H9 (cell line): ENCODE measurements at places on chromosomes 5 and 9.

DNA sequence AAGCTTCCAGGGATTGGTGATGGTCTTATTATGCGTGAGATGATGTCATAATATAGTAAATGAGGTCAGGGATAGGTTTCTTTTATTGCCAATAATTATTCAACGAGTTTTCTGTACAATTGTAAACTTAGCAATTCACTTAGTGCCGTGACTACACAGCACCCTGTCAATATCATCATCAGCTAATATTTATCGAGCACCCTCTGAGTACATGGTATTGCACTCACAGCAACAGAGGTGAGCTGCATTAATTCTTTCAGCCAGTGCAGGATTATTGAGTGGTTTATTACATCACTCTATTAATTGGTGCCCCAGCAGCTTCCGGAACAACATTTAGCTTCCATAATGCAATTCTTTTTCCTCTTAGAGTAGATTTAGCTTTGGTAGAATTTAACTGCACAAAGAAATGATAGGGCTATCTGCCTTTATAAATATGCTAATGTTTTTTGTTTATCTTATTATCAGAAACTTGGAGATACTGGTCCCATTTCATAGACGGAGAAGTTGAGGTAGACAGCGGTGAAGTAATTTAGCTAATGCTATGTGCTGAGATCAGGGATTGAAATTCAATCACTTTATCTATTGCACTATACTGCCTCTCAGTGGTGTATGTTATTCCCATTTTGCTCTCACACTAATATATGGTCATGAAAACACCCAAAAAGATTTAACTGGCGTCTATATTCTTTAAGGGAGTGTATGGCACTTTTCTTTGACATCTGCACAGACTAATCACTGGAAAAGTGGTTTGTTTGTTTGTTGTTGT is 726.1 kb upstream of the WWC1 start:
- no peaks in the 10 kb centered on the region for H3K27me3 ChIP-seq
- H3K27ac ChIP-seq = no peak overlapping the region
- H3K4me3 ChIP-seq = no peak overlapping the region

- no peak overlapping the region for H3K4me3 ChIP-seq
- H3K27ac ChIP-seq = no peak overlapping the region
- H3K27me3 ChIP-seq = no peaks in the 10 kb centered on the region
- H3K4me1 ChIP-seq = no peaks in the 10 kb centered on the region
- H3K36me3 ChIP-seq = peaks cover 41% of the 10 kb centered on the region
These were observed 96.5 kb downstream of the SMIM23 start for GRCh38 chr5:171882118-171882517.

DNA sequence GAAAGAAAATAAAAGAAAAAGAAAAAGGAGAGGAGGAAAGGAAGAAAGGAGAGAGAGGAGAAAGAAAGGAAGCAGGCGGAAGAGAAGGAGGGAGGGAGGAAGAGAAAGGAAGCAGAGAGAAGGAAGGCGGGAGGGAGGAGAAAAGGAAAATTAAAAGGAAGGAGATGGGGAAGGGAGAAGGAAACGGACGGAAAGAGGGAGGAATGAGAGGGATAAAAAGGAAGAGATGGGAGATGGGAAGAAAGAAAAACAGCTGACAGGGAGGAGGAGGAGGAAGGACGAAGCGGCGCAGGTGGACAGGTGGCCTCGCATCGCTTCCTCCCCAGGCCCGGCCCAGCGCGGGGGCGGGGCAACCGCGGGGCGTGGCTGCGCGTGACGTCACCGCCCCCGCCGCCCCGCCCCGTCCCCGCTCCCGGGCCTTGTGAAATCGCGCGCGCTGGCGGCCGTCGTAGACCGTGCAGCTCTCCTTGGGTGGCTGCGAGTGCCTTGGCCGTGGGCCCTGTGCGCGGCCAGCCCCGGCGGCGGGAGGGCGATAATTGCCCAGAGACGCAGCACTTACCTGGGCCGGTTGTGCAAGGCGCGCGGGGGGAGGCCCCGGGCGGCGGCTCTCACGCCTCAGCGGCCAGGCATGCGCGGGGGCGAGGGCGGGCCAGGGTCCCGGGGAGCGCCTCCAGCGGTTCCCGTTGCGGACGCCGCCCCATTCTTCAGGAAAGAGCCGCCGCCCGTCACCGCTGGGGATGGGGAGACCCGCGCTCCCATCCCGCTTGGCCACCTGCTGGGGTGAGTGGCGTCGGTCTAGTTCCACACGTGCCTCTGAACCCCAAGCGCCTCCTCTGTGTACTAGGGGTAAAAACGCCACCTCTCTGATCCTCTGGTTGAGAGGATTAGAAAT is 49.6 kb upstream of the FOXE1 start:
- no peaks in the 10 kb centered on the region for H3K36me3 ChIP-seq
- peak; percentile 79 for DNase-seq
- no peaks in the 10 kb centered on the region; the same call in 1 of the 2 replicates for H3K27me3 ChIP-seq
- H3K4me3 ChIP-seq = peak overlapping the region; percentile 76
- H3K4me1 ChIP-seq = peaks cover 2% of the 10 kb centered on the region; the same call in 1 of the 2 replicates
- H3K27ac ChIP-seq = no peak overlapping the region

DNA sequence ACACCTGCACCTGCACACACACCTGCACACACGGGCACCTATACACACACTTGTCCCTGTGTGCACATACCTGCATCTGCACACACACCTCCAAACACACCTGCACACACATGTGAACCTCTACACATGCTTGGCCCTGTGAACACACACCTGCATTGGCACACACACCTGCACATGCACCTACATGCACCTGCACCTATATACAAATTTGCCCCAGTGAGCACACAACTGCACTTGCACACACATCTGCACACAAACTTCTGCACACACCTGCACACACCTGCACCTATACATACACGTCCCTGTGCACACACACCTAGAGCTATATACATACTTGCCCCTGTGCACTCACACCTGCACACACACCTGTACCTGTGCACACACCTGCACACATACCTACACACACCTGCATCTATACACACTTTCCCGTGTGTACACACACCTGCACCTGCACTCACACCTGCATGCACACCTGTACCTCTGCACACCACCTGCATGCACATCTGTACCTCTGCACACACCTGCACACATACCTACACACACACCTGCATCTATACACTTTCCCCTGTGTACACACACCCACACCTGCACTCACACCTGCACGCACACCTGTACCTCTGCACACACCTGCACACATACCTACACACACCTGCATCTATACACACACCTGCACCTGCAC is 21.5 kb upstream of the LPCAT1 start:
- H3K27me3 ChIP-seq = no peaks in the 10 kb centered on the region
- DNase-seq = no peak
- no peaks in the 10 kb centered on the region for H3K36me3 ChIP-seq
- no peak overlapping the region for H3K27ac ChIP-seq
- no peaks in the 10 kb centered on the region for H3K4me1 ChIP-seq

GRCh38 chr5:93746406-93747056 is 5.1 kb upstream of the POU5F2 start:
- no peaks in the 10 kb centered on the region for H3K4me1 ChIP-seq
- no peaks in the 10 kb centered on the region for H3K36me3 ChIP-seq
- DNase-seq = no peak
- no peaks in the 10 kb centered on the region for H3K27me3 ChIP-seq

GRCh38 chr5:166719991-166720390 is 1571.5 kb upstream of the WWC1 start:
- H3K4me1 ChIP-seq = no peaks in the 10 kb centered on the region
- H3K27ac ChIP-seq = no peak overlapping the region
- no peaks in the 10 kb centered on the region for H3K36me3 ChIP-seq
- no peaks in the 10 kb centered on the region for H3K27me3 ChIP-seq
- no peak for DNase-seq
- H3K4me3 ChIP-seq = no peak overlapping the region

GRCh38 chr5:181212080-181212479 is 7.1 kb upstream of the TRIM7 start:
- no peaks in the 10 kb centered on the region; the same call in 1 of the 2 replicates for H3K4me1 ChIP-seq
- H3K27me3 ChIP-seq = peaks cover 2% of the 10 kb centered on the region
- no peak overlapping the region for H3K4me3 ChIP-seq
- no peak for DNase-seq
- no peaks in the 10 kb centered on the region for H3K36me3 ChIP-seq

- H3K36me3 ChIP-seq = peaks cover 86% of the 10 kb centered on the region
- no peak overlapping the region for H3K4me3 ChIP-seq
- H3K27me3 ChIP-seq = no peaks in the 10 kb centered on the region
- no peak for DNase-seq
These were observed 22.1 kb downstream of the VCAN start for GRCh38 chr5:83493644-83494043.

GRCh38 chr9:76302947-76303550 is 91.2 kb downstream of the RFK start:
- H3K27ac ChIP-seq = no peak overlapping the region
- no peaks in the 10 kb centered on the region for H3K36me3 ChIP-seq
- no peak for DNase-seq
- H3K27me3 ChIP-seq = no peaks in the 10 kb centered on the region

DNA sequence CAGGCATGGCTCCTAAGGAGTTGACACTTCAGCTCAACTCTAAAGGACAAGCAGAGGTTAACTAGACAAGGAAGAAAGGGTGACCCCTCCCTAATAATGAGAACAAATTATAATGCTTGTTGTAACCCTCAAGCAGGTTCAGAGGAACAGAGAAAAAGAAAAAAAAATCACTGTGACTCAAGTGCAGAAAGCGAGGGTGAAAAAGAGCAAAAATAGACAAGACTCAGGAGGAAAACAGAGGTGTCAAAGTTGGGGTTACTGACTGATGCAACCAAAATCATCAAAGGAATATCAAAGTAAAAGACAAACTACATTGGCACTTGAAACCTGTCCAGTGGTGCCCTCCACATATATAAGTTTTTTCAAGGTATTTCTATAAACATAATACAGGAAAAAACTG is 28.4 kb downstream of the FBXW11 start:
- H3K36me3 ChIP-seq = peaks cover 19% of the 10 kb centered on the region
- DNase-seq = no peak
- H3K4me1 ChIP-seq = peaks cover 27% of the 10 kb centered on the region
- no peaks in the 10 kb centered on the region for H3K27me3 ChIP-seq

DNA sequence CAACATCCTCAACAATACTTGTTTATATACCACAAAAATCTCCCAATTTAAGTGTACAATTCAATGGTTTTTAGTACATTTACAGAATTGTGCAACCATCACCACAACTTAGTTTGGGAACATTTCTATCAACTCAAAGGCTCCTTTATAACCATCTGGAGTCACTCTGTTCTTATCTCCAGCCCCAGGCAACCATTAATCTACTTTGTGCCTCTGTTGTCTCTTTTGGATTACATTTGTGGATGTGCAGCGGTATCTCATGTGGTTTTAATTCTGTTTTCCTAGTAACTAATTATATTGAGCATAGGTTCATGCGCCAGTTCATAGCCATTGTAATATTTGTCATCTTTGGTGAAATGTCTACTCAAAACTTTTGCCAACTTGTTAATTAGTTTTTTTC is 14.4 kb downstream of the ADAMTS19 start:
- peaks cover 1% of the 10 kb centered on the region; the same call in 2 of the 3 replicates for H3K36me3 ChIP-seq
- no peak overlapping the region for H3K27ac ChIP-seq
- no peaks in the 10 kb centered on the region for H3K27me3 ChIP-seq
- no peak overlapping the region for H3K4me3 ChIP-seq
- DNase-seq = no peak
- H3K4me1 ChIP-seq = no peaks in the 10 kb centered on the region; the same call in 1 of the 2 replicates

DNA sequence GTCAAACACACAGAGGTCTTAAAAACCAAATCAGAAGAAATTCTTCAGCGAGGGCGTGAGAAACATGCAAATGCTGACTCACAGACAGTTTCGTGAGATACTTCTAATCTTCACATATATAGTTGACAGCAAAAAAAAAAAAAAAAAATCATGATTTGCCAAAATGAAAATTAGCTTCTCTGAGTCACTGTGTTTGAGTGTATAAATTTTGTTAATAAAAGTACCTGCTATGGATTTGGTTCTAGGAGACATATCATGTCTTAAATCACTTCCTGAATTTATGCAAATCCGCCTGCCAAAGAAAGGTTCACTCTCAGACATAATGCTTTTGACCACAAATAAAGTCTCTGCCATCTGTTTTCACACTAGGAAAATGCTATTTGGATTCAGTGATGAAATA is 114.3 kb downstream of the SLC1A3 start:
- no peak overlapping the region for H3K4me3 ChIP-seq
- H3K4me1 ChIP-seq = no peaks in the 10 kb centered on the region; the same call in 1 of the 2 replicates
- no peak for DNase-seq
- H3K27me3 ChIP-seq = no peaks in the 10 kb centered on the region

DNA sequence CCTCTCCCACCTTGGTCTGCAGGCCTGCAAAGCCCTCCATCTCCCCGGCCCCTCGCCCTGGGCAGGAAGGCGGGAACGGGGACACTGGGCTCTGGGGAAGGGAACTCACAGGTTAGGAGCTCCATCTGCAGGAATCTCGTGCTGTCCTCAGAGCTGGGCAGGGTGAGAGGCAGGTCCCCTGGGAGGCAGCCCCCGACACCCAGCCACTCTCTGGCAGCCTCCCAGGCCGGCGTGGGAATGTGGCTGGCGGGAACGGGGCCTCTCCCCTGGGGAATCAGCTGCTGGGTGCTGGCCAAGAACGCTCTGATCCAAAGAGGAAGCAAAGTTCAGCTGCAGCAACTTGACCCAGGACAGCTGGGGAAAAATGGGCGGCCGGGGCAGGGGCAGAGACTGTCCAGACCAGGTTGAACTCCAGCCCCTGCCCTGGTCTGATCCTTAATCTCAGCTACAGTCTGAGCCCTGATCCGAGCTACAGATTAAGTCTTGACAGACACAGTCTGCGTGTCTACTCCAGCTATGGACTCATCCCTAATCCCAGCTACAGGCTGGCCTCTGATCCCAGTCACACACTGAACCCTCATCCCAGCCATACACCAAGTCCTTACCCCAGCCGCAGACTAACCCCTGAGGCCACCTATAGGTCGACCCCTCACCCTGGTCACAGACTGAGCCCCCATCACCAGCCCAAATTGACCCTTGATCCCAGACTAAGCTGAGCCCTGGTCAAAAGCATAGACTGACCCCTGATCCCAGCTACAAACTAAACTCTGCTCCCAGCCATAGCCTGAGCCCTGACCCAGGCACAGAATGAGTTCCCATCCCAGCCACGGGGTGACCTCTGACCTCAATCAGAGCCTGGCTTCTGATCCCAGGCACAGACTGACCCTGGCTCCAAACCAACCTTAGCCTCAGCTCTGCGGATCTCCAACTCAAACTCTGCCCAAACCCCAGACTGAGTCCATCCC is 37.3 kb upstream of the EGFL7 start:
- H3K4me3 ChIP-seq = no peak overlapping the region

DNA sequence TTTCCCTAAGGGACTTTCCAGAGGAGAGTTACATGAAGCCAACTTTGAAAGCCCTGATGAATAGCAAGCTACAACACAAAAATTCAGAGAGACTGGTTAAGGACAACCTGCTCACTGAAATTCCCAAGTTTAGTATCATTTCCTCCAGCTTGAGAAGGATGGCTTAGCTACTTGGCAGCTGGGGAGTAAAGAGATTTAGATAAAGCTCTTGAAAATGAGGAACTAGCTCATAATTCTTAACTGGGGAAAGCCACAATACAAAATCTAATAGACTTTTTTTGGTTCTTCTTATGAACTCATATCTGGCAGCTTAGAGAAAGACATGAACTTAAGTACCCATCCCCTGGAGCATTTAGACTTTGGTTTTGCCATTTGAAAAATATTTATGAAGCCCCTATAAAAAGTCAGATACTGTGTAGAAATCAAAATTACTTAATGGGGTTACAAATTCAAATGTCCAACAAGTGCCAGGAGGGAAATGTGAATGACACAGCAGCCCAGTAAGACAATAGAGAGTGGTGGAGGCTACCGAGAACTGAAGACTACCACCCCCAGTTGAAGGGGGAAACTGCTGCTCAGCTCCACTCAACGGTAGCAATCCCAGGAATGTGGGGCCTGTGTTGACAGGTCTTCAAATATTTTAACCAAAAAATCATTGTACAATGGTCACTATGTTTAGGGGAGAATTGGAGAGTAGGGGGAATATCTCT is 79.4 kb upstream of the ADRB2 start:
- no peaks in the 10 kb centered on the region for H3K36me3 ChIP-seq
- no peak overlapping the region for H3K4me3 ChIP-seq
- H3K4me1 ChIP-seq = no peaks in the 10 kb centered on the region; the same call in 1 of the 2 replicates
- no peaks in the 10 kb centered on the region for H3K27me3 ChIP-seq
